ENCODE measurements at places on chromosomes 7 and 10.

DNA sequence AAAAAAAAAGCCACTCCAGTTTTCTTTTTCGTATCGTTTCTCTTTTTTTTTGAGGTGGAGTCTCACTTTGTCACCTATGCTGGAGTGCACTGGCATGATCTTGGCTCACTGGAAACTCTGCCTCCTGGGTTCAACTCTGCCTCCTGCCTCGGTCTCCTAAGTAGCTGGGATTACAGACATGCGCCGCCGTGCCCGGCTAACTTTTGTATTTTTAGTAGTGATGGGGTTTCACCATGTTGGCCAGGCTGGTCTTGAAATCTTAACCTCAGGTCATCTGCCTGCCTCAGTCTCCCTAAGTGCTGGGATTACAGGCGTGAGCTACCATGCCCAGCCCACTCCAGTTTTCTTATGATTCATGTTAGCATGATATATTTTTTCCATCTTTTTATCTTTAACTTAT is 92.7 kb downstream of the ANKRD61 start:
- no peak for DNase-seq

GRCh38 chr7:17029150-17029549 is 147.4 kb upstream of the AGR3 start:
- no peak for DNase-seq

DNA sequence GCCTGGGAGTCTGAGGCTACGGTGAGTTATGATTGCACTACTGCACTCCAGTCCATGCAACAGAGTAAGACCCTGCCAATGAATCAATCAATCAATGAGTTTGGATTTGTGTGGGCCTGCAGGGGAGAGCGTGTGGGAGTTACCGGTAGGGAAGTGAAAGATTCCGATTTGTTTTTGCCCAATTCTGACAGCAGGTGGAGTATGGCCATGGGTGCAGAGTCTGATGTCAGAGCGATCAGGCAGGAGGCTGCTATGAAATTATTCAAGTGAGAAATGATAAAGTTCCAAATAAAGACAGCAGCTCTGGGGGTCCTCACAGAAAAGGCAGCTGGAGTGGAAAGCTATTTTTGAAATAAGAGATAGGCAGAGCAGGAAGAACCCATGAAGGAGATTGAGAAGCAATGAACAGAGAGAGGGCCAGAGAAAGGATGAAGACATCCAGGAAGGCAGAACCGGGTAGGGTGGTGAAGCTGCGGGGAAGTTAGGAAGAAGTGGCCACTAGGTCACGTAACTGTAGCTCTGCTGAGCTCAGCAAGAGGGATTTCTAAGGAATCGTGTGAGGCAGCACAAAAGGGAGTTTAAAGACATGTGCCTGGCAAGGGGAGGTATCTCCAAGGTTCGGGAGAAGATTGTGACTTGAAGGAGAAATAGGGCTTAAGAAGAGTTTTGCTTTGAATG is 93.7 kb upstream of the NMT2 start:
- no peak for DNase-seq

- DNase-seq = no peak
These were observed 31.7 kb upstream of the ASL start for GRCh38 chr7:66043681-66044497.

DNA sequence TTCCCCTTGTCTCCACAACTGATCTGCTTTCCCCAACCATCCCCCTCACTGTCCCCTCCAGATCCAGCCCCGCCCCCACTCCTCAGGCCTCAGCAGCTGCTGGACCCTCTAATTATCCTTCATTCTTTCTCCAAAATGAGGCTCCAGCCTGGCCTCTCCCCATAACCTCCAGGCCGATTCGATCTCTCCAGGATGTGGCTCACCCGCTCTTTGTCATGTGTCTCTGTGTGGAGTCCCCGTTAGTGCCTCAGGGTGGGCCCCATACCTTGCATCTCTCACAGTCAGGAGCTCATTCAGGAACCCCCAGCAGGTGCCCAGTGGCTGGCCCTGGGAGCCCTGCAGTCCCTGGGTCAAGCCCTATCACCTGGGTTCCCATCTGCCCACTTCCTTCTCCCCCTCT is 1.3 kb downstream of the PILRA start:
- no peak for DNase-seq

- no peak for DNase-seq
These were observed 48.7 kb upstream of the FXYD4 start for GRCh38 chr10:43322769-43323168.

GRCh38 chr10:34528320-34528719 is 286.8 kb downstream of the PARD3 start:
- DNase-seq = no peak

DNA sequence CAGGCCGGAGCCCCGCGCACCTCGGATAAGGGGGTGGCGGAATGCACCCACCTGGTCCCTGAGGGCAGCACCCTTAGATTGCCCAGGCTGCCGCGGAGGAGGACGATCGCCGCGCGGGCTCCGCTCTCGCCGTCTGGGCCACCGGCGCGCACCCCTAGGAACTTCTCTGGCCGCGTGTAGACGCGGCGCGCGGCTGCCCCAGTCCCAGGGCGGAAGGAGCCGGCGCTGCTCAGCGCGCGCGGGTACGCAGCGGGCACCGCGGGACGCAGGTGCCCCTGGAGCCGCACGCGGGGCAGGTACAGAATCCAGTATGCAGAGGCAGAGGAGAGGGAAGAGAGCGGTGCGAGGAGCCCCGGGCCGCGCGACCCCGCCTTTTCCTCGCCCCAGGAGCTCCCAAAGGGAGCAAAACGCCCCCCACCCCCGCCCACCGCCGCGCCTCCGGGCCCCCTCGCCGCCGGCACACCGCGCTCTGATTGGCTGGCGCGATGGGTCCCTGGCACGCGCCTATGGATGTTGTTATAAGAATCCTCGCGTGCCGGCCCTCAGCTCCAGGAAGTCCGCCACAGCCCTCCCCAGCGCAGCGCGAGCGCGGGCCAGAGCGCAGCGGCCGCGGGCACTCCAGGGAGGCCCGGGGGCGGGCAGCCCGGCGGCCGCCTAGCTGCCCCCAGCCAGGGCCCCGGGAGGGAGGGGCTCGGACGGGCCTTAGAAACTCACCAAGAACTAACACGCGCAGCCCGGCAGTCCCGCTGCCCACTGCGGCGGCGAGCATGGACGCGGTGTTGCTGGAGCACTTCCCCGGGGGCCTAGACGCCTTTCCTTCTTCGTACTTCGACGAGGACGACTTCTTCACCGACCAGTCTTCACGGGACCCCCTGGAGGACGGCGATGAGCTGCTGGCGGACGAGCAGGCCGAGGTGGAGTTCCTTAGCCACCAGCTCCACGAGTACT is at the start of gene PTF1A:
Gene PTF1A (plus strand): TSS at position 549 of the 948 bp plus-strand sequence. CDS start 219 bp downstream, at position 768.
- DNase-seq = no peak

GRCh38 chr7:95549818-95550529 is 46.3 kb downstream of the PDK4 start:
- peak; percentile 47 for DNase-seq

DNA sequence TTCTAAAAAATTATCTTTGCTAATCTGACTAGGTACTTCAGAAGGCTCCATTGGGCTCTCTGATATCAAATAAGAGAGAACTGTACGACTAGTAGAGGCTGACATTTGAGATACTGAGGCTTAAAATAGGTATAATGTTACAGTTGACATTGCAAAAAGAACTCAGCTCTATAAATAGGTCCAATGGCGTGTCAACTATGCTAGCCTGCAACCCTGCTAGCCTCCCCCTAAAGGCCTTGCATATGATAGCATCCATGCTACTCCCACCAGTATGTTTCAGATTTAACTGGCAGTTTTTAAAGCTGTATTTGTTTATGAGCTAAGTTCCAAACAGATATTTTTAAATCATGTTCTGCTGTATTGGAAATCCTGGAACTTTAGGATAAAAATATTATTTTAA is at the start of gene PPP1R3A:
Gene PPP1R3A (minus strand): TSS at position 64 of the 400 bp plus-strand sequence. CDS start 13 bp downstream, at position 51.
- no peak for DNase-seq

DNA sequence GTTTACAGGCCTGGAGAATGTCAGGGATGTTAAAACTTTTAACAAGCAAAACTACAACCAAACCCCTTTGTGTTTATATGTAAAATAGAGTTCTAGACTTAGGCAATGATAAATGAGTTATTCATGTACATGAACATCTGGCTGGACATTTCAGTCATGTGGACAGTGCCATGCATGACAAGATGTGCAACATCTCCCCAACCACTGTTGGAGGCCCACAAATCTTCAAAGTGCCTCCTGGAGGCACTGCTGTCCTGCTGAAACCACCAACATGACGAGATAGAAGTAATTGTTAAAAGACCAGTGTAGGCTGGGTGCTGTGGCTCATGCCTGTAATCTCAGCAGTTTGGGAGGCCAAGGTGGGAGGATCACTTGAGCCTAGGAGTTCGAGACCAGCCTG is 18.4 kb downstream of the PPIA start:
- no peak for DNase-seq

GRCh38 chr7:27182861-27183681 is 2.0 kb downstream of the HOXA11 start:
- peak; percentile 37 for DNase-seq

GRCh38 chr10:96287392-96288105 is 16.2 kb upstream of the BLNK start:
- DNase-seq = peak; percentile 24

GRCh38 chr7:143217806-143218205 is 4.0 kb upstream of the TAS2R40 start:
- no peak for DNase-seq

DNA sequence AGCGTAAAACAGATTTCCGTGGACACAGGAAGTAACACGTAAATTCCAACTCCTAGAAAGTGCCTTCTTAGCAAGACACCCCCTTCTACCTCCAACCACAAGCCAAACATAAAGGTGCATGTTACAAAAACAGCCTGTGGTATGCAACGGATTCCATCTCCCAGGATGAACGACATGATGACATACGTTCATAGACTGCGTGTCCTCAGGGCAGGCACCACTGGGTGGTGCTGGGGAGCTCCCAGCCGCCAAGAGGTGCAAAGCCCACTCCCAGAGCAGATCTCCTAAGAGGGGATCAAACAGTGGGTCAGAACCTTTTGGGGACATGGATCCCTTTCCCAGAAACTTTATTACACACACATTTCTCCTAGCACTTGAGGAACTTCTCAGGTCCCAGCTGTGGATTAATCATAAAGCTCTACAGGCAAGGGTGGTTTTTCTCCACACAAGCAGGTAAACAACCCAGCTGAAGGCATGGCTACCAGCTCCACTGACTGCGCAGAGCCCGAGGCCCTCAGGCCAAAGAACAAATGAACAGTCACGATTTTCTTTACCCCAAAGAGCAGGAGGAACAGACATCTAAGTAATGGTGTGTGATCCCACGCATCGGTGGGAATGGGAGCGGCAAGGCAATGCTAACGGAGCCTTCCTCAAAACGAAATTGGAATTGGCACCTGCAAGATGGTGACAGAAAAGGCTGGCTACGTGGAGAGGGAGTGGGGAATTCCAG is 13.8 kb downstream of the PSAP start:
- DNase-seq = no peak

DNA sequence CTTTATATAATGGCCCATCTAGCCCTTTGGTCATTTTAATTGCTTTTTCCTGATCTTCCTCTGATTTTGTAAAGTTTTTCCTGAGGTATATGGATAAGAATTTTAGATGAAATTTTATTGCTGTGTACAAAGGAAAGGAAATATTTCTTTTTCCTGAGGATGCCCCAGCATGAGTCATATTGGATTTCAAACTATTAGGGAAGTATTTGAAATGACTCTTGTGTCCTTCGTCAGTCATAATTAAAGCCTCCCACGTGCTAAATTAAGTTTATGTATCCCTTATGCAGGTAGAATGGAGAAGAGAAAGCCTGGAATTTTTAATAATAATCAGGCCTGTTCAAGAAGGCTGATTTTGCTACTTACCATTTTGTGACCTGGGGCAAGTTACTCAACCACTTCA is 82.6 kb upstream of the GLI3 start:
- no peak for DNase-seq

DNA sequence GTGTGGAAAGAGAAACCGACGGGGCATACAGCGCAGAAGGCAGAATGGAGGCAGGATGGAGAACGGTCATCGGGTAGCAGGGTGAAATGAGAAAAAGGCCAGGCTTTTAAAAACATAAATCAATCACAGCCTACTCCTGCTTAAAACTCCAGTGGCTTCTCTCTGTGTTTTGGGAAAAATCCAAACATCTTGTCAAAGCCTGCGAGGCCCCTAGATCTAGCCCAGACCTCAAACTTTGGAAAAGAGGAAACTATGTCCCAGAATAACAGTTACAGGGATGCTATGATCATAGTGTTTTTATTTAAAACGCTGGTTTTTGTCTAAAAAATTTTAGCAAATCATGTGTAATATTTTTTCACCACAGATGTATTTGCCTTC is 41.1 kb downstream of the PPP1R3C start:
- no peak for DNase-seq

DNA sequence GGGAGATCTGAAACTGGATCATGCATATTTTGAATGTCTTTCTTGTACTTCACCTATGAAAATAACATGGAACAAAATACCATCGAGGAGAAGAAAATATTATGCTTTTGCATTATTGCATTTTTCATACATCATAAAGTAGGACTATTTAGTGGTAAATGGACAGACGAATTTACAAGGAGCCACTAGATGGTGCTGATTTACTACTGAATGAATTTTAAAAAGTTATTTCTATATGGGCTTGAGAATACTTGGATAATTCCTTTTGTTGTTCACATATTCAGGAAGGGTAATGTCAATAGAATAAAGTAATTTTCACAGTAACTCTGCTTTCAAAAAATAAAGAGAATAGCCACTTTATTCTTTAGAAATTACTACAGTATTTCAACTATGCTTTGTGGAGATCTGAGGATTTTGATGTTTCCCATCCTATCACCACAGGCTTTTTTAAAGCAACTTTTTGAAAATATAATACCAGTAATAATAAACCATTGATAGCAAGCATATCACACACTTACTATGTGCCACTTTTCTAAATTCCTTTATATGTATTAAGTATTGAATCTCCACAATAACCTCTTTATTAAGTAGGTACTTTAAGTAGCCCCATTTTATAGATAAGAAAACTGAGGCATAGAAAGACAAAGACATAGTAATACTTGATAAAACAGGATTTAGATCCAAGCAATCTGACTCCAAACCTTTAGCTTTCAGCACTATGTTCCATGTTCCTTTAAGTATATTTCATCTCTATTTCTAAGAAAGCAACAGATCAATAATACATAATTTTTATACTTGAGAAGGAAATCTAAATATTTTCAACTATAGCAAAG is 38.6 kb downstream of the NEBL start:
- DNase-seq = no peak

DNA sequence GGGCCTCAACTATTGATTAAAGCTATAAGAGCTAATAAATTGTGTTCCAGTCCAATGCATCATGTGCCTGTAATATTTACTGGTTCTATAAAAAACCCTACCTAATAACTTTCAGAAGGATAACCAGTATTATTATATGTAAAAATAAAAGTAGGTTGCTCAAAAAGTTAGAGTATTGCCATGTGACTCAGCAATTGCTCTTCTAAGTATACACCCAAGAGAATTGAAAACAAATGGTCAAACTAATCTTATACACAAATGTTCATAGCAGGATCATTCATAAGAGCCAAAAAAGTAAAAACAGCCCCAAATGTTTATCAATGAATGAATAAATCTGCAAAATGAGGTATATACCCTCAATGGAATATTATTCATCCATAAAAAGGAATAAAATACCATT is 89.5 kb upstream of the TES start:
- DNase-seq = no peak
